ENCODE measurements at places on chromosomes 16 and 17. TPM values are rescaled to one million over a fixed set of nuclear protein-coding genes. Genes with fewer than 3 reads are reported as not detected.

The KPNA2 gene
- total RNA-seq = 40.2 TPM

The SOST gene
- total RNA-seq = not detected

The RSPRY1 gene
- 16.5 TPM for total RNA-seq

The G6PC1 gene
- not detected for total RNA-seq

The CD300H gene
- total RNA-seq = not detected

The AGRP gene
- total RNA-seq = not detected

The SULT1A2 gene
- 2.1 TPM for total RNA-seq

The SLC6A4 gene
- total RNA-seq = 3.8 TPM

The PIP4K2B gene
- total RNA-seq = 42.0 TPM

The TBC1D28 gene
- total RNA-seq = not detected

The MCRIP1 gene
- total RNA-seq = 83.9 TPM

The LRRC75A gene
- total RNA-seq = 0.60 TPM

The CCL16 gene
- not detected for total RNA-seq

The TSPAN10 gene
- 0.16 TPM for total RNA-seq

The TERF2IP gene
- 55.6 TPM for total RNA-seq

The CCDC200 gene
- not detected for total RNA-seq

The TEX14 gene
- total RNA-seq = 0.32 TPM

The ABCC3 gene
- total RNA-seq = 1.4 TPM

The HSD11B2 gene
- total RNA-seq = 1.6 TPM

The HS3ST3B1 gene
- total RNA-seq = 0.82 TPM

The ATP2C2 gene
- not detected for total RNA-seq

DNA sequence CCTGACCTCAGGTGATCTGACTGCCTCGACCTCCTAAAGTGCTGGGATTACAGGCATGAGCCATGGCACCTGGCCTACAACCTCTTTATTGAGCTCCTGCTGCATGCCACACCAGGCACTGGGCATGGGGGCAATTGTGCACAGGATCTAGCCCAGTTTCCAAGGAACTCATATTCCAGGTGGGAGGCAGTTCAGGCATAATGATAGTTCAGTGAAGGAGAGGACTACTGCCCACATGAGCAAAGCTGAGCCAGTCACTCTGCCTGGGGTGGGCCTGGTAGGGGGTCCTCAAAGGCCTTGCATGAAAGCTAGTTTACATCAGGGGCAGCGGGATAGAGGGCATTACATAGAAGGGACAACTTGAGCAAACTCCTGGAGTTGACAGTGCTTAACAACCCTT, 2.6 kb upstream of the HCRT start:
- DNase-seq = no peak

DNA sequence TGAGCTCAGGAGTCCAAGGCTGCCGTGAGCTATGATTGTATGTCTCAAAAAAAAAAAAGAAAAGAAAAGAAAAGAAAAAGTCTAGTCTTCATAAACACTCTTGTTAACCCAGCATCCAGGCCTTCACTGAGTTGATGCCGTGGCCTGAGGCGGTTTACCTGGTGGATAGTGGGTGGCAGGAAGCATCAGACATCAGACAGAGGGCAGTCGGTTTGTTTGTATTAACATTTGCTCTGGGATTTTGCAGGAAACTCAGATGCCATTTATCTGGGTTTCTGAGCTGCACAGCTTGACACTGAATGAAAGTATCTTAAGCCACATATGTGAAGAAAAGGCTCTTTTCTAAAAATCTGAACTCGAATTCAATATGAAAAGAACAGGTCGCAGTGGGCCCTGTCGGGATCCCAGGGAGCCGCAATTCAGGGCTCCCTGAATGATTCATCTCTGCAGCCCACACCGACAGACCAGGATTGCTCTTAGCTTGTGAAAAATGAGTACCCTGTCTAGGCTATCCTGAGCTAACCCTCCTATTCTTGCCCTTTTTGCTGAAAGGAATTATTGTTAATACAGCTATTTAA, 1.1 kb upstream of the DBNDD1 start:
- DNase-seq = no peak

- DNase-seq = no peak
These were observed 1.9 kb upstream of the RSAD1 start for GRCh38 chr17:50476545-50477315.

GRCh38 chr16:85592700-85593493, 20.2 kb upstream of the GSE1 start:
- no peak for DNase-seq

DNA sequence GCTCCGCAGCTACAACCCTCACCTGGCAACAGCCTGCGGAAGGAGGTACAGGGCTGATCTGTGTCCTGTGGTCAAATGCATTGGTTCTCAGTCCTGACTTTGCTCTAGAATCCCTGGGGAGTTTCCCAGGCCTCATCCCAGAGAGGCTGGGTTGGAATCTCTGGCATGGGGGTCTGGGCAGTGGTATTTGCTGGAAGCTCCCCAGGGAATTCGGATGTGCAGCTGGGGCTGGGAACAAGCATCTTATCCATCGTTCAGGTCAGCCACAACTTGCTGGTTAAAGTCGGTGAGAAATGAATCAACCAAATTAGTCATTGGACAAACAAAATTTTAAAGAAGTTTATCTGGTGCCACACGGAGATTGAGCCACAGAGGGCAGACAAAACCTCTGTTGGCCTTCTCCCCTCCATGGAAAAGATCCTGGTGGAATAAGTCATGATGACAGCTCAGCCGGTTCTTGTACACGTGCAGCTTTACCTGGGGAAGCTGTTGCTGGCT, 231.2 kb downstream of the FOXL1 start:
- DNase-seq = no peak

- no peak for DNase-seq
These were observed 13.2 kb downstream of the NAGPA start for GRCh38 chr16:5020551-5020950.

- no peak for DNase-seq
These were observed 18.3 kb downstream of the SSH2 start for GRCh38 chr17:29911641-29912177.

DNA sequence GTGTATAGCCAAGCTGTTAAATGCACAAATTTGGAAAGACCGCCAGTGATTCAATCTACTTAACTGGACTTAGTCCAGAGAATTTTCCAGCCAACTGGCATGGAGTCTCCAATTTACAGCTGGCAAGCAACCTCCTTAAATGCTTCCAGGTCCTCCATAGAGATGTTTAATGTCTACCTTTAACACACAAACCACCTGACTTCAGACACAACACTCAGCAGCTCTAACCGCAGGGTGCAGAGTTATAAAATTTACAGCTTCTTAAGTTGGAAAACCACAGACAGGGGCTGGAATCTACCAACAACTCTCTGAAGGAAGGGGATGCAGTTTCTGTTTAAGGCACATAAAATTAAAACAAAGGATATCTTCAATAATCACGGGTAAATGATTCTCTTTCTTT, 106.9 kb downstream of the SYCE1L start:
- DNase-seq = no peak

DNA sequence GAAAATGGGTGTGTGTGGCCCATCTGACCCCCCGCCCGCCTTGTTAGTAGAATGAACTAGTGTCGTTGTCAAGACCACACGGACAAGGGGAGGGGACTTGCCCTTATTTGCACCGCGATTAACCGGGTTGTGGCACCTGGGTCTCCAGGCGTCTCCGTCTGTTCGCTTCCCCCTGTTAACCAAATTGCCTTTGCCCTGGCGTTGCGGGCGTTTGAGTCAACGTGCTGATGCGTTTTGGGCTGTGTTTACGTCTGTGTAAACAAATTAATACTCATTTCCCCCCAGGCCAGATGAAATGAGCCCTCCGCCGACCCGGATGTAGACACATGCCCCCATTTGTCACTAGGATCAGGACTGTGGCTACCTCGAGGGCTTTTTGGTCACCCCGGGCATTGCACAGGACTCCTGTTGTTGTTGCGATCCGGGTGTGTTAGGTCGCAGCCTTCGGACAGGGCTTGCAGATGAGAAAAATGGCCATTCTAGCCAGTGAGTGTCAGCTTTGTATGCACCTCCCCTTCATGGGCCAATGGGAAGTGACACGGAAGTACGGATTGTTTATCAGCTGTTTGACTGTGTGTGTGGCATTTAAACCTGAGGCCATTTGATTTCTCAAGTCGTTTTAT, 906 bp downstream of the RBL2 start:
- DNase-seq = peak; percentile 65

DNA sequence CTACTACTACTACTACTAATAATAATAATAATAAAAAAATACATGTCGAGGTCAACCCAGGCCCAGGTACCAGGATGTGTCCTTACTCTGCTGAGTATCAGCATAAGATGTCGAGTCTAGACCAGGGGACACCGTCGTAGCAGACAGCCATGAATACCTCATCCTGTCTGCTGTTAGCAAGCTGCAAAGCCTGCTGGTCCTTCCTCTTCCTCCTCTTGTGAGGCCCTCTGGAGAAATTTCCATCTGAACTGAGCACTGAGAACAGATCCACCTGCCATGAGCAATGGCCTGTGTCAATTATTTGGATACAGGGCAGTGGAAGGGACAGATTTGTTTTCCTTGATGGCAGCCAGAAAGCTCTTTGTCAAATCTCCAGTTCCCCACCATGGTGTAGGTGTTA, 168.5 kb downstream of the XYLT1 start:
- no peak for DNase-seq

- no peak for DNase-seq
These were observed 405.1 kb downstream of the TOX3 start for GRCh38 chr16:52141871-52142270.

- no peak for DNase-seq
These were observed 86.2 kb downstream of the ITFG1 start for GRCh38 chr16:47374629-47375028.

GRCh38 chr16:49856672-49857330, 889 bp upstream of the ZNF423 start:
- DNase-seq = peak; percentile 84

GRCh38 chr17:49967621-49968404, 1.2 kb upstream of the DLX4 start:
- no peak for DNase-seq

GRCh38 chr16:67104061-67104460, 5.7 kb upstream of the PHAF1 start:
- DNase-seq = no peak

DNA sequence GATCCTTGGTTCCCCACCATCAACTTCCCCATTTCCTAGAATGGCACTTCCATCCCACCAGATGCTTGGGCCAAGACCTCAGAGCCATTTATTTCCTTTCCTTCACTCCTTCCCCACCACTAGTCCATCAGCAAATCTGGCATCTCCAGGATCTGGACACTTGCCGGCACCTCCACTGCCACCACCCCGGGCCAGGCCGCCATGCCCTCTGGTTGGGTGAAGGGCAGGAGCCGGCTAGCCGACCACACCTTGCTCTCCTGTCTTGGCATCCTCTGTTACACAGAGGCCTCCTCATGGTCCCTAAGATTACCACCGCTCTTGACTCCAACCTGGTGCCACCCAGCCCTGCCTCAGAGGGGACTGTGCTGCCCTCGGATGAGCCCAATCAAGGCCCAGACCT, 104.5 kb downstream of the RMI2 start:
- DNase-seq = no peak

- no peak for DNase-seq
These were observed 418.5 kb upstream of the CDH5 start for GRCh38 chr16:65947951-65948350.

DNA sequence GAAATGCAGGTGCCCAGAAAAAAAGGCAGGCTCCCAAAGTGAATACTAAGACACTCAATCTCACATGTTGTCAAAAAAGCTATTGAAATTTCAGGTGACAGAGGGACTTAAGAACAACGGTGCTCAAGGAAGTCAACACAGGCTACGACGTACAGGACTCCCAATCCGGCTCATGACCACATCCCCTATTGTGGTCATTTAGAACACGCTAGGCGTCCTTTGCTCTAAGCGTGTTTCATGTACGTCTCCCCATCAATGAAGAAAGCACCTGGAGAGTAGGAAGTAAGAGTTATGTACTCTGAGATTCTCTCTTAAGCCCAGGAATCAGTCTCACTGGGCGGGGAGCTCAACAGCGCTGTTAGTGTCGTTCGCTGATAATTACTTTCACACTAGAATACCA, 94.1 kb downstream of the MRM3 start:
- no peak for DNase-seq

GRCh38 chr17:64938925-64939474, 19.7 kb upstream of the LRRC37A3 start:
- peak; percentile 55 for DNase-seq

GRCh38 chr16:4733211-4733742, 794 bp downstream of the ANKS3 start:
- no peak for DNase-seq

GRCh38 chr17:4641297-4642195, at the start of gene ALOX15:
TSS of gene ALOX15 (minus strand) at chr17:4641678. CDS start at chr17:4641651, 27 bp downstream.
- DNase-seq = no peak

GRCh38 chr17:80372922-80373570, 41.9 kb upstream of the ENDOV start:
- DNase-seq = no peak

DNA sequence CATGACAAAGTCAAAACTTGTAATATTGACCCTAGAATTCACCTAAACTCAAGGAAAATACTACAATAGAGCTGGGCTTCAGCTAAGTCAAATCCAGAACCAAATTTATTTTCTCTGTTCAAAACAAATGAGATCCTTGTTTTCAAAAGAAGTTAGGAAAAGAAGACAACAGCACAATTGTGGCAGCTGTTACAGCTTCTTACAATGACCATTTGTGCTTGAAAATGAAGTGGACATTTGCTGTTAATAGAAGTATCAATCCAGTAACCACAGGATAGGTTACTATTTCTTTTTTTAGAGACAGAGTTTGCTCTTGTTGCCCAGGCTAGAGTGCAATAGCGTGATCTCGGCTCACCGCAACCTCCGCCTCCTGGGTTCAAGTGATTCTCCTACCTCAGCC, 44.4 kb downstream of the APPBP2 start:
- DNase-seq = no peak
